NCI-H1930 (cell line): ENCODE measurements at places on chromosomes 3 and 15.

GRCh38 chr15:58387130-58387529, 44.7 kb upstream of the LIPC start:
- no peak for DNase-seq

DNA sequence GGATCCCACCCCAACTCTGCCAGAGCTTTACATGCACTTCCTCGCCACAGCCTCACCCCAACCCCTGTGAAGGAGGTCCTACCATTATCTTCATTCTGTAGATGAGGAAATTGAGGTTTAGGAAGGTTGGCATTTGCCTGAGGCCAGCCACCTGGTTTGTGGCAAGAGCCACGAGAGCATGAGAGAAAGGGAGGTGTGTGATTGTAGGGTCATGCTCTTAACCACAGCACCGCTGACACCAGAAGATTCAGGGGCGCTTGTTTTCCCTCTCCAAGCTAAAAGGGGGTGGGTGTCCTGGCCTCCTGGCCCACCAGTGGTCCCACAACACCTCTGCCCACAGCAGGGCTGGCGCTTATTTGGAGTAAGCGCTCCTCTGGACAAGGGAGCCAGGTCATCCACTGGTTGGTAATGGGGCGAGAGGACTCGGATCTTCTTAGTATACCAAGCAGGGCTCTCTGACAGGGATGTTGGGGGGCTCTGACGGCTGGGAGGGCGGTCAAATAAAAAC, 691 bp downstream of the RHCG start:
- DNase-seq, result no peak

- no peak for DNase-seq
Measured at GRCh38 chr3:195873971-195874370, 34.4 kb downstream of the TNK2 start.

- DNase-seq, result no peak
Measured at GRCh38 chr3:24323272-24323671, 171.4 kb downstream of the THRB start.

- DNase-seq, result no peak
Measured at GRCh38 chr15:88568589-88568988, 22.1 kb upstream of the DET1 start.

GRCh38 chr3:86914670-86915069, 76.3 kb downstream of the VGLL3 start:
- DNase-seq, result no peak

GRCh38 chr3:59644479-59645402, 594.9 kb upstream of the CFAP20DC start:
- no peak for DNase-seq

GRCh38 chr15:23835953-23836352, 148.8 kb upstream of the NDN start:
- DNase-seq, result no peak

DNA sequence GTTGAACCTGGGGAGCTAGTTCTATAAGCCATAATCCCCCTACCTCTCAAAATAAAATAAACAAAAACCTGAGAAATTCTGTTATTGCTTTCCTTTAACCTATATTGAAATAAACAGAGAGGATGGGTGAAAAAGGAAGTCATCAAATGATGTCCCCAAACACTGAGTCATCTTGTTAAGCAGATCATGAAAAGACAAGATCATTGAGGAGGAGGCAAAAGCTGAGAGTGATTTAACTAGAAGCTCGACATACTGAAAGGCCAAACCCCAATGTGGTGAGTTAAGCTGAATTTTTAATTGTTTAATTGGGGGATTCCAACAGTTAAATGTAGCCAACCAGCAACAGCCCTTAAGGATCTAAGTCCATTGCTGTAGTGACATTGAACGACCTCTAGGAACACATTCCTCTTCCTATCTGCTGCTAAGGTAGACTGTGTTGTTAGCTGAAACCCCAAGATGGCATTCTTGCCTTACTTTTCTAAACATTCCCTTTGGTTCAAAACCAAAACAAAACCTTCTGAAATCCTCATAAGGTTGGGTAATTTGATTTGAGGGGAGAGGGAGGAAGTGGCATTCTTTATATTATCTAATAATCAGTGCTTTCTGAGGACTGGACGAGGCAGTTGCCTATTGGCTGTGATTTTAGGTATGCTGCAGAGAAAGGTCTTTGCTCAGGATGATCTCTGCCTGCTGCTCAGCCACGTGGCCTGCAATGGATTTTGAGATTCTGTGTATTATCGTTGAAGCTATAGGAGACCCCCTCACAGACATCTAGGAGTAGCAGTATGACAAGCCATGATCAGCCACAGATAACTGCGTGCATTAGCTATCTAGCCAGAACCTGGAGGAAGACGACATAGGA, 62.7 kb upstream of the BNIP2 start:
- no peak for DNase-seq

GRCh38 chr15:77554306-77555080, 78.2 kb downstream of the LINGO1 start:
- DNase-seq, result no peak

GRCh38 chr3:46496746-46497555, 825 bp upstream of the RTP3 start:
- DNase-seq, result no peak

GRCh38 chr3:28989646-28990089, 291.2 kb upstream of the RBMS3 start:
- DNase-seq, result no peak

GRCh38 chr3:196055683-196056270, 26.1 kb downstream of the TFRC start:
- DNase-seq, result no peak

- DNase-seq, result no peak
Measured at GRCh38 chr3:129971351-129972052, 3.0 kb upstream of the TRH start.

GRCh38 chr15:88450125-88450798, 16.9 kb downstream of the MRPL46 start:
- no peak for DNase-seq

- no peak for DNase-seq
Measured at GRCh38 chr15:28099555-28100140, 533 bp upstream of the OCA2 start.
